ENCODE measurements at places on chromosomes 6 and 20.

DNA sequence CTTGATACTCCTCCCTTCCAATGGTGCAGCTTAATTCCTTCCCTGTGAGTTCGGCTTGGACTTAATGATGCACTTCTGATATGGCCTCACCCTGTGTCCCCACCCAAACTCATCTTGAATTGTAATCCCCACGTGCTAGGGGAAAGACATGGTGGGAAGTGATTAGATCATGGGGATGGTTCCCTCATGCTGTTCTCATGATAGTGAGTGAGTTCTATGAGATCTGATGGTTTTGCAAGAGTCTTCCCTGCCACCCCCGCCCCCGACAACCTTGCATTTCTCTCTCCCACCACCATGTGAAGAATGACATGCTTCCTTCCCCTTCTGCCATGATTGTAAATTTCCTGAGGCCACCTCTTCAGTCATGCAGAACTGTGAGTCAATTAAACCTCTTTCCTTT, 50.3 kb upstream of the HLA-G start:
- no peak for DNase-seq

GRCh38 chr6:23396949-23397348, 729.1 kb upstream of the NRSN1 start:
- no peak for DNase-seq

- DNase-seq: no peak
Observed at GRCh38 chr6:154504102-154504501, 6.4 kb downstream of the CNKSR3 start.

GRCh38 chr6:108652375-108652774, 91.7 kb downstream of the FOXO3 start:
- DNase-seq: no peak

DNA sequence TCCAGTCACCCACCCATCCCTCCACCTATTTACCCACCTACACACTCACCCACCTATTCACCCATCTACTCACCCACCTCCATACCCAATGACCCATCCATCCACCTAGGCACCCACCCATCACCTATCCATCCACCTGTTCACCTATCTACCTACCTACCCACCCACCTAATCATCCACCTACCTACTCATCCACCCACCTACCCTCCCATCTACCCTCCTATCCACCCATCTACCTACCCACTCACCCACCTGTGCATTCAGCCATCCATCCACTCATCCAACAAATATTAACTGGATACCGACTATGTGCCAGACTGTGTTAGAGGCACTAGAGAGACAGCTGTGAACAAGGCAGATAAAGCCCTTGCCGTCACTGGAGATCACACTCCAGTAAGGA, 40.3 kb downstream of the RSPO4 start:
- no peak for DNase-seq

DNA sequence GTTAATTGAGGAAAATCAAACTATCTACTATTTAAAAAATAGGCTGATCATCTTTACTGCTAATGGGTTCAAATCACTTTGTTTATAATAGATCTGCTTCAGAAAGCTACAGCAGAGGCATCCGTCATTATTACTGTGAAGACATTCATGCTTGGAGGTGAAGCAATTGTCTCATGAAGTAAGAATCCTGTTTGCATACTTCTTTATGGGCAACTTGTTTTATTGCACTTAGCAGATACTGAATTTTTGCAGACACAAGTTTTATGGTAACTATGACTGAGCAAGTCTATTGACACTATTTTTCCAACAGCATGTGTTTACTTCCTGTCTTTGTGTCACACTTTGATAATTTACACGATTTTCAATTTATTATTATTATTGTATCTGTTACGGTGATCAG, 573.9 kb downstream of the RFPL4B start:
- DNase-seq: no peak

GRCh38 chr20:50005471-50005981, 22.7 kb downstream of the SNAI1 start:
- DNase-seq: no peak

DNA sequence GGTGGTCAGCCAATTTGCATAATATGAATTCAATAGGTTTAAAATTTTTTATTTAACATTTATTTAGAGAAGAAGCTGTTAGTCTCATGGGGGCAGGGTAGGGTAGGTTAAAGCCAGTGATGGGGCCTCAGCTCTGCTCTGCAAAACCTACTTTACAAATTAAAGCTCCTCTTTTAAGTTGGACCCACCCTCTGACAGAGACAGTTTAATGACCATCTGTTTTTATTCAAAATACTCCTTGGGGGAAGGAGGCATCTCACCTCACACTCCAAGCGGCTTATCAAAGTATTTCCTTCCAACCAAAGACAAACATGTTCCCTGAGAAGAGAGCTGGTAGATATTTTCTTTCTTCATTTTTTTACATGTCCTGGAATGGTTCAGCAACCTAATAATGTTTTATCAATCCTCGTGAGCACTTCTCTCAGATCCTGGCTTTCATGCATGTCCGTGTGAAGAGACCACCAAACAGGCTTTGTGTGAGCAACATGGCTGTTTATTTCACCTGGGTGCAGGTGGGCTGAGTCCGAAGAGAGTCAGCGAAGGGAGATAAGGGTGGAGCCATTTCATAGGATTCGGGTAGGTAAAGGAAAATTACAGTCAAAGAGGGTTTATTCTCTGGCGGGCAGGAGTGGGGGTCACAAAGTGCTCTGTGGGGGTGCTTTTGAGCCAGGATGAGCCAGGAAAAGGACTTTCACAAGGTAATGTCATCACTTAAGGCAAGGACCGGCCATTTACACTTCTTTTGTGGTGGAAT, 184.7 kb downstream of the GJA1 start:
- DNase-seq: no peak

DNA sequence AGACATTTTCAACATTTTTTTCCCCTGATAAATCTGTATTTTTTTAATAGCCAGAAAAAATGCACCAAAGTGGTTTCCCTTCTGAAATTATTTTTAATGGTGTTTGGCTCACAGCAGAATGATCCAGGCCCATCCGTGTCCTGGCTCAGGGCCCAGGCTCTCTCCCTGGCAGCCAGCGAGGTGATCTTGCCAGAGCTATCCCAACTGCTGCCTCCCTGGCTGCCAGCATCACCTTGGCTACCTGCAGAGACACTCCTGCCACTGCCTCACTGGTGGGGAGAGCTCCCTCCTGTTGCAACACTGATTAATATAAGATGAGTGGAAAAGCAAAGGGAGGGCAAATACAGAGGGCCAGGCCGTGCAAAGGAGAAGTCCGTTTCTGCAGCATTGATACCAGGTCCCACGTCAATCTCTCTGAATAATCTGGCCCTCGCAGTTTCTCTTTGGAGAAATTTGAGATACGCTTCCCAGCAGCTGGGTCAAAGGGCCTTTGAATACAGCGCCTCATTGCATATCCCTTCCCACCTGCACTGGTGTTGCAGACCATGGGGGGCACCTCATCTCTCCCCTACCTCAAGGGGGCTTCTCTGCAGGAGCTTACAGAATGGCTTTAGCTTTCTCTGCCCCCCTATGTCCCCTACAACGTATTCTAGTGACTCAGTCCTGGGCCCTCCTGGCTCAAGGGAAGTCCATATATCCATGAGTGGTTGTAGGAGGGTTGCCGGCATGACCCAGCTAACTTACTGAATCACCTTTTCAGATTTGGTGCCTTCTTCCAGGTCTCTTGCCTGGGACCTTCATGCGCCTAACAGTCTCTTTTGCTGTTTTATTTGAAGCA, 12.8 kb upstream of the DSTN start:
- no peak for DNase-seq

- DNase-seq: no peak
Observed at GRCh38 chr6:35694462-35694861, 5.7 kb upstream of the FKBP5 start.

DNA sequence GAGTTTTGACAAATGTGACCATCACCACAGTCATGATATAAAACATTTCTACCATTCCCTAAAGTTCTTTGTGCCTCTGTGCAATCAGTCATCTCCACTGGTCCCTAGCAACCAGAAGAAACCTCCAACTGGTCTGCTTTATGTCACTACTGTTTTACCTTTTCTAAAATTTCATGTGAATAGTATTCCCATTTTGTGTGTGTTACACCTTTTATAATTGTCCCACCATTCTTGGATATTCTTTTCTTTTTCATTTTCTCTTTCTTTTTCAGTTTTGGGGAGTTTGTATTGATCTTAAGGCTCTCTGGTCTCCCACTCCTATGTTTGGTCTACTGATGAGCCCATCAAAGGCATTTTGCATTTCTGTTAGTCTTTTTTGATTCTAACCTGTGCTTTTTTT, 95.4 kb downstream of the NCOA3 start:
- no peak for DNase-seq

DNA sequence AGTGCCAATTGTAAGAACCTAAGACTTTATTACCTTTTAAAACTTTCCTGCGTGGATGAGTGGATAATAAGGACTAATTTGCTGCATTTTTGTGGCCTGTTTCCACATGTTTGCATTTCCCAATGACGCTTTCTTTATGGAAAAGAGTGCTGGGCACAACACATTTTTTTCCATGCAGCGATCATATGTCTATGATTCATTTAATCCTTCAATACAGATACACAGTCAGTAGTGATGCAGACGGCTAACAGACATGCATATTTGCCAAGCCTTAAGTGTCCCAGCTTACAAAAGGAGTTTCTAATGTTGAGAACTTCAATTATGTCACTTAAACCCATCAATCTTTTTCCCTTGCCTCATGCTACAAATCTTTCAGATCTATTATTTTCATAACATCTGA, 239.8 kb upstream of the PREP start:
- no peak for DNase-seq

DNA sequence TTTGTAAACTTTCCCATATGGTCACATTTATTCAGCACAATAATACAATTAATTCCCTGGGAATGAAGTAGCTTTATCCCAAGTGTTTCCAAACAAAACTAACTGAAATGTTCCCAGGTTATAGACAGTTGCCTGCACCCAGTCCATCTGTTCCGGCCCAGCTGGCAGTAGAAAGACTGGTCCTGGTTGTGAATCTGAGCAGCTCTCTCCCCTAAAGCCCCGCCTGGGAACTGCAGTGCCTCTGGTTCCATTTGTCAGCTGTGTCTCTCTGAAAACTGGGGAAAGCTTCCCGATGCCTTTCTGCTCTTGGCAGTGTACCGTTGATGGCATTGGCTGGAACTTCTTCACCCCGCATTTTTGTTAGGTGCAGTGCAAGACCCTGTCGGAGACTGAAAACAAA, 8.7 kb downstream of the MTHFD1L start:
- no peak for DNase-seq

DNA sequence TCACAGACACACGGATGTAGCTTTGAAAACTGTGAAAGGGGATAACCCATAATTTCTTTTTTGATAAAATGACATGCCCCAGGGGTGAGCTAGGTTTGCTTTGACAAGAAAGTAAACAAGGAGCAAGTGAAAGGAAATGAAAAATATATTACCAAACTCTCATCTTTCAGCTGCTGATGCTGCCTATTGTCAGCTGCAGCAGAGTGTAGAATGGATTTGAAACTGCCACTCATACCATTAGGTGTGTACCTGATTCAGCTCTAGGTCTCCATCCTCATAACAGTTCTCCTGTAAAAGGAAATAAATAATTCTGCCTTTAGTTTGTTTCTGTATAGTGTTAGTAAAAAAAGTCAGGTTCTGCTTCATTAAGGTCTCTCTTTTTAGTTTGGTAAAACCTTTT, 415.1 kb upstream of the MARCKS start:
- no peak for DNase-seq

GRCh38 chr6:90368601-90369000, 72.0 kb upstream of the BACH2 start:
- no peak for DNase-seq

DNA sequence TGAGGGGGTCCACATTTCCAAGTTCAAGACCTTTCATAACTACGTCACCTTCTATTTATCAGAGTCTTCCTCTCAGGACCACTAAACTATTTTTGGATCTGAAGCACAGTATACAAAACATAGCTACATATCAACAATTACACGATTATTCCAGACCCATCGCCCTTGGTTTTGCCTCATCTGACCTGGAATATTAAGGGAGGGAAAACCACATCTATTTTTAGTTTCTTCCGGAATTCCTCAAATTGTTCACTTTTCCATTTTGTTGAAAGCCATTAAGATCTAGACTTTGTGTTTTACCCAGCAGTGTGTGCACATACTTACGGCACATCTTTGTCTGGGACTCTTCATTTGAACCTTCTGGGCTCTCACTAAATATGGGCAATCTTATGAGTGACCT, 12.0 kb upstream of the ADGRF5 start:
- no peak for DNase-seq

GRCh38 chr20:59933296-59933848, at the start of gene SYCP2:
Gene SYCP2 (minus strand): TSS chr20:59933637. CDS start chr20:59922413, 11,224 bp downstream.
- DNase-seq: peak; percentile 36

DNA sequence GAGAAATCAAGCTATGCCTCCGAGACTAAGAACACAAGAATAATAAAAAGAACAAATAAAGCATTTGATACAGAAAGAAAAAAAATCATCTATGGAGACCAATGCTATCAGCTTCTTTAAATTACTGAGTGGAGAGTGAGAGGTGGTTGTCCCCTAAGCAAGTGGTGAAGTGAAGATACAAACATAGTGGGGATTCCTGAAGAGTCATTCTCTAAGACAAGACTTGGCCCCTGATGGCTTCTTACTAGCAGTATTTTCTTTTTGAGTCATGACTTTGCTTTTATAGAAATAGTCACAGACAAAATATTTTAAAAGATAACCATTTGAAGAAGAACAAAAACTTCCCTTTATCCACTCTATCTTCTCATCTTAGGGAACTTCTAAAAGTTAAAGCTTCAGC, 261.4 kb upstream of the PRDM1 start:
- no peak for DNase-seq

DNA sequence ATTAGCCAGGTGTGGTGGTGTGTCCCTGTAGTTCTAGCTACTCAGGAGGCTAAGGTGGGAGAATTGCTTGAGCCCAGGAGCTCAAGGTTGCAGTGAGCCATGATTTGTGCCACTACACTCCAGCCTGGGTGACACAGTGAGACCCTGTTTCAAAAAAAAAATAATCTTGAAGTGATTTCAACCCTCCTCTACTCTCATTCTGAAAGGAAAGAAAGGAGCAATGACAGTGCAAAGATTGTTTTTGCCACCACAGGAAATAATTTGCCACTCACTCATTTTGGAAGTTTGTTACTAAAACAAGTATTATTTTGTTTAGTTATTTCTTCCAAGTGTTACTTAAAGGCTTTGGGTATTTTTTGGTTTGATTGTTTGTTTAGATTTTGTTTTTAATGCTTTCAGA, 45.6 kb downstream of the BLTP3A start:
- DNase-seq: no peak

GRCh38 chr6:107656401-107656800, 166.5 kb downstream of the SOBP start:
- no peak for DNase-seq

DNA sequence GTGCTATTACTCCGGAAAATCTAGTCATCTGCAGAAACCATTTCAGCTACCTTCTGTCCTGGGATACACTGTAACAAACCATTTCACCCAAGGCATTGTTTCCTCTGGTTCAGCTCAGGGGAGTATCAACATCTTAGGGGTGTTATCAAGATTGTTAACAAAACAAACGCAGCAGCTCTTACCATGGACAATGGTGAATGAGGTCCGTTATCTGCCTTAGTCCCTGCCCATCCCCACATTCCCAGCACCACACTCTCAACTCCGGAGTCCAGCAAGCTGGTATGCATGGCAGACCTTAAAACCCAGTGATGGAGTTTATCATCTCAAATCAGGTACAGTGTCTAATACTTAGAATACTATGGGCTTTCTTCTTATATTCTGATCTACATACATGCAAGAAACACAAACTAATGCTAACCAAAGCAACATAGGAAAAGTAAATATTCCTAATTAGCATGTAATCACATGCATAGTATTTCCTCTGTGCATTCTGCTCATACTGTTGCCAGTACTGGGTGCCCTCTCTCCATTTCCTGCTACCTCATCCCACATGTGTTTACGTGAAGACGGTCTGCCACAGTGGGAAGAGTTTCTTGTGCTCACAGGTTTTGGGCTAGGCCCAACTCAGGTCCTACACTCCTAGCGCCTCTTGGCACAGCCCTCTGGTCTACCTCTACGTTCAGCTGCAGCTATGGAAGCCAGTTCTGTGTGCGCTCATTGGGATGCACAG, 123.9 kb downstream of the DTNBP1 start:
- DNase-seq: no peak

Measured in CD4-positive, alpha-beta T cell (primary cell).